Lower leg skin (tissue), 4 donors: ENCODE measurements at places on chromosomes 5 and 9. TPM values are rescaled to one million over a fixed set of nuclear protein-coding genes. Genes with fewer than 3 reads are reported as not detected.

GRCh38 chr5:10827571-10827970 is 66.5 kb upstream of the DAP start:
- no peak for DNase-seq

GRCh38 chr9:20319641-20320337 is 302.5 kb downstream of the MLLT3 start:
- DNase-seq = no peak

GRCh38 chr5:120682851-120683250 is 218.8 kb downstream of the PRR16 start:
- DNase-seq = no peak

DNA sequence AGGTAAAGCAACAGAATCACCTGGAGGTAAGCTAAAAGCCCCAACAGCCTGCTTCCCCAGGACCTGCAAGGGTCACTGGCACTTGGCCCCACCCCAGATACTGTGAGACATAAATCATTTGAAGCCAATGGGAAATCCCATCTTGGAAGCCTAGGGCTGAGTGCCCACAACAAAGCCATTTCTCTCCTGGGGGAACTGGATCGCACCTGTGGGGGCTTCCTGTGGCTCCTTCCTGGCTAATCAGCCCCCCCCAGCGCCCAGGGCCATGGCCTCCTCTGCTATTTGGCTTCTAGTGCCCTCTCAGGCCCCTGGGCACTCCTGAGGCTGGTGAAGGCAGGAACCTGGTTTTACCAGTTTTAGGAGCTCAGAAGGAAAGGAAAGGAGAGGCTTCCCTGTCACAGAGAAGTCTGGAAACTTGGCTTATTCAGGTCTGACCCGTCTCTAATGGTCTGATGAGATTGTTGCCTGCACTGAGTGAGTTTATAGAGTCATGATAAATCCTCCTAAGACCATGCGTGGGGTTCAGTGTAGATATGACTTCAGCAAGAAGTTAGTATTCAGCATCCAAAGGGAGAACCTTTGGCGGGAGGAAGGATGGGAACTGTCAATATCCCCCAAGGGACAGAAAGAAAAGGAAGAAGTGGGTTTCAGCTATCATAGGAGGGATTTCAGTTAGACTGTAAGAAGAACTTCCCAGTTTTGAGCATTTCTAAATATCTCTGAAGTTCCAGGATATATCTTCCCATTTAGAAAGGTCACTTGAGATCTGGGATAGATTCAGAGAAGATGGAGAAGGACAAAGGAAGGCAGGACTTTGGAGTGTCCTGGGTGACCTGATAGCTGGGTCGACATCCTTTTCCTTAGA is 1.2 kb downstream of the KCNMB1 start:
- DNase-seq = no peak

DNA sequence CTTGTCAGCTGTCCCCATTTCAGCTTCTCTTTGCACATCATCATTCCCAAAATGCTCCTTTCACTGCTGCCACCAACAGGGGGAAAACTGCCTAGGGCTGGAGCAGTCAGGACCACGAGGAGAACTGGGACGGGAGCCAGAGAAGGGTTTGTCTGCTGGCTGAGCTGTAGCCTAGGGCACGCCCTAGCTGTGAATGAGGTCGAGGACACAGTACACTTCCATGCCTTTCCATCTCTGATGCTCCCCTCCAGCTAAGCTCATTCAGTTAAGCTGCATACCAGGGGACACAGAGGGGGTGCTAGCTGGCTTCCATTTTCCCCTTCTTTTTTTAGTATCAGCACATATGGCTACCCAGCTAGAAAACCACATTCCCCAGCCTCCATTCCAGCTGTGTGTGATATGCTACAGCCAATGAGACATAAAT is 64.7 kb downstream of the STK10 start:
- peak; percentile 94 for DNase-seq

DNA sequence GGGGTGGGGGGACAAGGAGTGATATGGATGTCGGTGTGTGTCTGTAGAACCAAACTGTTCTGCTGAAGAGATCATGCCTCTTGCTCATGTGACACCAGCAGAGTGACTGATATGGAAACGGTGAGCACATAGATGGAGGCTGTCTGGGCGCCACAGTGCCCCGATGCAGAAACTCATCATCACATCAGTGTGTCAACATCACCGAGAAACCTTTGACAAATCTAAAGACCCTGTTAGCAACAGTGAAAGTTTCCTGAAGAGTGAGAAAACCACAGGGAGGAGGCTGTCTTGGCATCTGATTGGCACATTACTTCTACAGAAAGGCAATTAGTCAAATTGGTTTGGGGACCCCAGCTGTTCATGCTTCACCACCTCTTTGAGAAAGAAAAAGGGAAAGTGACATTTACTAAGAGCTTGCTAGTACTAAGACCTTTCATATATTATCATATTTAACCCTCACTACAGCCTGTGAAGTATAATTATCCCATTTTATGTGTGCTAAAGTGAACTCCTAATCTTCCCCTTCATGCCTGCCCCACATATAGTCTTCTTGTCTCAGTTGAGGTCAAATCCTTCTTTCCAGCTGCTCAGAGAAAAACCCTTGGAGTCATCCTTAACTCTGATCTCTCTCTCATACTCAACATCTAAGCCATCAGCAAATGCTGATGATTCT is 25.6 kb downstream of the CSF2 start:
- no peak for DNase-seq

- DNase-seq = no peak
These were observed 135.8 kb downstream of the RPS23 start for GRCh38 chr5:82142217-82142841.

- no peak for DNase-seq
These were observed 62.6 kb downstream of the SUSD1 start for GRCh38 chr9:112112519-112112918.

GRCh38 chr5:73605223-73606087 is 20.5 kb upstream of the ARHGEF28 start:
- no peak for DNase-seq

GRCh38 chr9:5278486-5278885 is 26.0 kb downstream of the RLN2 start:
- DNase-seq = no peak

DNA sequence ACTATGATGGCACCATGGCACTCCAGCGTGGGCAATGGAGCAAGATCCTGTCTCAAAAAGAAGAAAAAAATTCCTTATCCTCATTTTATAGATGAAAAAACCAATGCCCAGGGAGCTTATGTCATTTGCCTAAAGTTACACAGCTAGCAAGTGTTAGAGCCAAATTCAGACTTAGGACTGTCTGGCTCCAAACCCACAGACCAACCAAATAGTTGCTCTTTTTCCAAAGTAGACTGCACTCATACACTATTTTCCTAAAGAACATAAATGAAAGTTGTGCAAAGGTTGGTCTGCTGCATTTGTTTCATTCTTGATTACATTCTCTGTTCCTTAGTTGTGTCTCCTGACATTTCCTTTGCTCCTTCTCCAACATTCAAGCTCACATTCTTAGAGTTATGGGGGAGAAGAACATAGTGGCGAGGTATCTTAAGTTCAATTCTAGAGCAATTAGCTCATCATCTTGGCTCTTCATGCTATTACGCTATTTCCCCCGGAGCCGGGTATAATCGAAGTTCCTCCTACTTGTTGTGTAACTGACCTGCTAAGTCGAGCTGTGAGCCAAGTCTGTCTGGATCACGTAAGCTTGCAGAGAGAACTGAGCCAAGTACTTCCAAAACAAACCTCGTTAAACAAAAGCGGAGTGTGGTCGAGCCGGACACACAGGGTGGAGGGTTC is 138.3 kb downstream of the RFK start:
- no peak for DNase-seq

Gene PIP5KL1
- total RNA-seq = 10.0 TPM
